ENCODE measurements at places on chromosomes 12 and 14.

- no peak for DNase-seq
These were observed 198.1 kb upstream of the PLXNC1 start for GRCh38 chr12:93950311-93950710.

DNA sequence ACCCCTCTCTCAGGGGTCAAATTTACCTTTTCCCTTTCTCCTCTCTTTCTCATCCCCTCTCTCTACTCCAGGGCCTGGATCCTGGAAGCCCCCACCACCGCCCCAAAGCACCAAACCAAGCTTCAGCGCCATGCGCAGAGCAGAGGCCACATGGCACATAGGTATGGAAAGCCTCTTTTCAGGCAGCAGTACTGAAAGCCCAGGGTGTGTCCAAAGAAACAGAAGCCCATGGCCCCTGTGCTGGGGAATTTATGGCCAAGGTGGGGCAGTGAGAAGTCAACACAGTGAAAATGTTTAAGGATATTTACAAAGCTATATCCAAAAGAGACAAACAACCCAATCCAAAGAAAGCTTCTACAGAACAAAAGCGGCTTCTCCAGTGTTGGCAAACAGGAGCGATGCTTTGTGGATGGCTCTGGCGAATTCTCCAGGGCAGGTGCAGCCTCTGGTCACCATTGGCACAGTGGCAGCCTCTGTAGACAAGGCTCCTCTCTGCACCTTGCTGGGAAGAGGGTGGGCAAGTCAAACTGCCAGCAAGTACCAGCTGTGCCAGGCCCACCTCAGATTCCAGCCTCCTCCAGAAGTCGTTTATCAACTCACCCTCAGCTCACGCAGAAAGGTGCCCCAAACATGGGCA, 4.7 kb upstream of the CPNE6 start:
- DNase-seq, result no peak

DNA sequence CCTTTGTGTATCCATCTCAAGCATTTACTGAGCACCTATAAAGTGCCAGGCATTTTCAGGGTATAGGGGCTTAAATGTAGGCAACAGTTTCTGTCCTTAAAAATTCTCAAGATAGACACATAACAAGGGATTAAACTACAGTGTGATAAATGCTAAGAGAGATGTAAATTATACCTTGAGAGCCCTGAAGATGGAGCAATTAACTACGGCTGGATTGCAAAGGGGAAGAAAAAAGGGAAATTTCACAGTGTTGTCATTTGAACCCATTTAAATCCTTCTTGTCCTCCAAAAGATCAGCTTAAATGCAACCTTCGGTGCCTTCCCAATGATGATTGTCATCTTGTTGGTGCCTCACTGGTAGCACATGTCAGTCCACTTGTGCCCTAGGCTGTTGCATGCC, 11.5 kb upstream of the IL26 start:
- no peak for DNase-seq

DNA sequence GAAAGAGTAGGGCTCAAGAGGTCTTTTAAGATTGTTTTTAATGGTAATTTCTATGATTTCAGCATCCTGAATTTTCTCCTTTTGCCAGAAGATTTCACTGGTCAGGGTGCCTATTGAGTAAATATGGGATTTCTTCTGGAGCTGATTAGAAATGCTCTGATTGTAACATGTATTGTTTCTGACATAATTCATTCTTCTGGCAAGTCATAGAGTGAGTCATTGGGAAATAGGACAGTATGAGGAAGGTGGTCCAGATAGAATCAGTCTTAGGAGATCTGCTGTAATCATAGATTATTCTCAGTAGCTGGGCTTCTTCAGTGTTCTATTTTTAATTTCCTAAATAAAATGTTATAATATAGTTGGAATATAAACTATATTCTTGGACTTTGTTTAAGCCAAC, 182.0 kb upstream of the NAV3 start:
- no peak for DNase-seq

- no peak for DNase-seq
These were observed 63.2 kb upstream of the FOXN3 start for GRCh38 chr14:89480278-89480677.

- no peak for DNase-seq
These were observed 28.2 kb upstream of the CPSF6 start for GRCh38 chr12:69211160-69211559.

GRCh38 chr14:101836135-101836534, 74.6 kb downstream of the PPP2R5C start:
- no peak for DNase-seq

DNA sequence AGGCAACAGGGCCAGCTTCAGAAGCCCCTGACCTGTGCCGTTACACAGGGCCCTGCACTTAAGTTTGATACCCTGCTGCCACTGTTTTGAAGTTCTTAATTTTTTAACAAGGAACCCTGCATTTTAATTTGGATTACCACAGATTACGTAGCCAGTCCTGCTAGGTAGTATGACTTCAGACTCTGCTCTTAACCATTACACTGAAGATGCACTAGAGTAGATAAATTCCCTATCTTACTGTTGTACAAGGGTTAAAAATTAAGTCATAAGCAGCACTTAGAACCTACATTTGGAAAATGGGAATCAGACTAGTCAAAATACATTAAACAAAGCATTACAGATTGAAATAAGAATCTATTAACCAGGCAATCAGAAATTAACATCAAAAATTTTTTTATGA, 2.3 kb downstream of the GNPNAT1 start:
- DNase-seq, result no peak

GRCh38 chr14:105935384-105935783, 409.0 kb downstream of the TMEM121 start:
- DNase-seq, result no peak

DNA sequence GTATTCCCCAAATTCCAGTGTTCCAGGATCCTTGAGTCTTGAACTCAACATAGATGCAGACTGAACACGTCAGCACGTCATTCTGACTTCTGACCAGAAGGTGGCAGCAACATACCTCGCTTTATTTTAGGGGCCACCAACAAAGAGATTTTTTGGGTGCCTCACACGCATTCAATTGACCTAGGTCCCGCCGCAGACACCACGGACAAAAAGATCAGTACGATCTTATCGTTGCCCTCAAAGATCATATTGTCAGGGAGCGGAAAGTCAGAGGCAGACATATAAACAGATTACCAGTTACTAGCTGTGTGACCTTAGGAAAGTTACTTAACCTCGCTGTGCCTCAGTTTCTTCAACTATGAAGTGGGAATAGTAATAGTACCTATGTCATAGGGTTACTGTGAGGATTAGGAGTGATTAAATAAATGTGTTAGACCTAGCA, 6.5 kb upstream of the PRPH start:
- no peak for DNase-seq

DNA sequence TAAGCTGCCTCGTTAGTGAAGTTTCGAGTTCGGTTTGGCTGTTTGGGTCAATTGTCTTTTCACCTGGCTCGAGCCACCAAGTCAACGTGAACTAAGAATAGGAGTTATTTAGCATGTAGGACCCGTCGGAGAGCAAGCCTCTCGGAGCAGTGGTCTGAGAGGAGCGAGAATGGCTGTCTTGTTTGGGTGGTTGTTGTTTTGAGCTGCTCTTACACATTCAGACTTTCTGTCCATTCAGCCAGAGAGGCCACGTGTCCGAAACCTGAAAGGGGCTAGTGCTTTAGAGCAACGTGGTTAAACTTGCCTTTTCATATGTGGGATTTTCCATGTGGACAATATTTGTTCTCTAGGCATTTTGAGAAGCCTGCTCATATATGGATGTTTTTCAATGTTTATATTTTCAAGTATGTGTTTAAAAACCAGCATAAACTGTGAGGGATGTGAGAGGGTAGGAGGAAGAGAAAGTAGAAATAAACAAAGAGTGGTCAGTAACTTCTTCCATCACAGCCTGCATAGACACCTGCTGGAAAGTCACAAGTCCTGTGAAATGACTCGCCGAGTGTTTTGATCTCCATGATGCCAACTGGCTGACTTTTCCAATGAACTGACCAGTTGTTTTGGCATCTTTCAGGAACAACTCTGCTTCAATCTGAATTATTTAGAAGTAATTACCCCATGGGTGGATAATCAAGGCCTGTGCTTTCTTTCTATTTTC, 221.0 kb downstream of the ASCL1 start:
- no peak for DNase-seq

DNA sequence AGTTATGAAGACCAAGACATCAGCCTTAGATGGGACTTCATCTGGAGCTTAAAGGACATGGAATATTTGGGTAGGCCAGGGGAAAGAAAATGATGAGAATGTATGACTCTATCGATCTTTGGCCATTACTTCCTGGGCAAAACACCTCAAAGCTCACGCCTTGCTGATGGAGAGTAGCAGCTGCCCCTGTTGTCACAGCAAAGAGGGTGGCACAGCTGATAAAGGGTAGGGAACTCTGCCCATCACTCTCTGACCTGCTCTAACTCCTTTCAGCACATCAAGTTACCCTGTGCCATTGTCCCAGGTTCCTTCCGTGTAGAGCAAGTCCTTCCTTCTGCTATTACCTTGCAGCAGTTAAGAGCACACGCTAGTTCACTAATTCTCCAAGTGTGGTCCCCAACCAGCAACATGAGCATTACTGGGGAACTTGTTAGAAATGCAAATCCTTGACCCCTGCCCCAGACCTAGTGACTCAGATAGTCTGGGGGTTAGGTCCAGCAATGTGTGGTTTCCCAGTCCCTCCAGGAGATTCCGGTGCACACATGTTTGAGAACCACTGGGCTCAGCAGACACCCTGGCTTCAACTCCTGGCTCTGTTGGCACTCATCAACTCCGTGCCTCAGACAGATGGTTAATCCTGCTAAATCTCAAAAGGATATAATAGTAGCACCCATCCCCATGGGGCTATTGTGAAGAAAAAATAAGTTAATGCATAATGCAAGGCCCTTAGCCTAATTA, 93.7 kb upstream of the EEA1 start:
- DNase-seq, result no peak

DNA sequence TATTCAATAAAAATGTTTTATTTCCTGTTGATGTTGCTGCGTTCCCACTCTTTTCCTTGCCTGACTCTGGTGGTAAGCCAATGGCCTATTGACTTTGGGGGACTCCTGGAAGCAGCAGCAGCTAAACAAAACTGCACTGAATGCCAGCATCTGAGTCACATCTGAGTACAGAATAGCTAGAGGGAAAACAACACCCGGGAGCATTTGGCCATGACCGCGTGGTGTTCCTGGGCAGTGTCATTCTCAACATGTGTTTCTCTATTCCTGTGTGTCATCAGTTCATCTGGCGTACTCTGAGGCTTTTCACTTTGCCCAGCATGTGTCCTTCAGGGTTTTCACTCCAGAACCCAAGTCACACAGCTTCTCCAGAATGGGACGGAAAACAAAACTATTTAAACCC, 238.8 kb downstream of the PAWR start:
- DNase-seq, result peak; percentile 80

- no peak for DNase-seq
These were observed 1.8 kb downstream of the IGF1 start for GRCh38 chr12:102478405-102479098.

DNA sequence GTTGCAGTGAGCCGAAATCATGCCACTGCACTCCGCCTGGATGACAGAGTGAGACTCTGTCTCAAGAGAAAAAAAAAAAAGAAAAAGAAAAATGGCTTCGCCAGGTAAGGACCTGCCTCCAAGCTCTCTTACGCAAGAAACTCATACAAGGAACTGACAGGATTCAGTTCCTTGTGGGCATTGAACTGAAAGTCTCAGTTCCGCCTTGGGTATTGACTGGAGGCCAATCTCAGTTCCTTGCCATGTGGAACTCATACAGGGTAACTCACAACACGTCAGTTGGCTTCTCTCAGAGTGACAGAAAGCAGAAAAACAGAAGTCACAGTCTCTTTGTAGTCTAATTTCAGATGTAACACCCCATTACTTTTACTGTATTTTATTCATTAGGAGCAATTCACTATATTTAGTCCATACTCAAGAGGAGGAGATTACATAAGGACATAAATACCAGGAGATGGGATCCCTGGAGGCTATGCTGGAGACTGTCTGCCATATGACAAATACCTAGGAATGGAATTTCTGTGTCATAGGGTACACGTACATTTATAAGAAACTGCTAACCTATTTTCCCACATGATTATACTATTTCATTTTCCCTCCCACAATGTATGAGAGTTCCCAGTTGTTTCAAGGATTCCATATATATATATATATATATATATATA, 11.4 kb upstream of the NOPCHAP1 start:
- DNase-seq, result peak; percentile 94

GRCh38 chr14:101588286-101588975, 27.1 kb downstream of the DIO3 start:
- DNase-seq, result no peak

DNA sequence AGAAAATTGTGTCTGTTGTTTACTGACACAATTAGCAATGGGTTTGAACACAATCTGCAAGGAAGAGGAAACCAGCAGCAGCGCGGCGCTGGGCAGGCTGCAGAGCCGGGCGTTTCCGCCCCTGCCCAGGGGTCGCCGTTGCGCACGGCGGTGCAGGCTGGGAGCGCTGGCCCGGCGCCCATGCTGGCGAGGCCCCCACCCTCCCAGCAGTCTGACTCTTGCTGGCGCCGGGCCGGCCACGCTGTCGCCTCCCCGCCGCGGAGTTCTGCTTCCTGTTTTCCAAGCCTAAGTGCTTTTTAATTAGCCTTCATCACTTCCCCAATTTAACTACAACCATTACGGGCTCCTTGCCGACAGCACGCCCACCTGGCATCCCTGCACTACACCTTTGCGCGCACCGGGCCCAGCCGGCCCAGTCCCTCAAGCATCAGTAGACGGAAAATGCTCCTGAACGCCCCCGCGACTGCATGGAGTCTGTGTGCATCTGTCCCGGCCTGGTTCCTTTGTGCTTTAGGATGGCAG, 212.1 kb downstream of the GXYLT1 start:
- no peak for DNase-seq

DNA sequence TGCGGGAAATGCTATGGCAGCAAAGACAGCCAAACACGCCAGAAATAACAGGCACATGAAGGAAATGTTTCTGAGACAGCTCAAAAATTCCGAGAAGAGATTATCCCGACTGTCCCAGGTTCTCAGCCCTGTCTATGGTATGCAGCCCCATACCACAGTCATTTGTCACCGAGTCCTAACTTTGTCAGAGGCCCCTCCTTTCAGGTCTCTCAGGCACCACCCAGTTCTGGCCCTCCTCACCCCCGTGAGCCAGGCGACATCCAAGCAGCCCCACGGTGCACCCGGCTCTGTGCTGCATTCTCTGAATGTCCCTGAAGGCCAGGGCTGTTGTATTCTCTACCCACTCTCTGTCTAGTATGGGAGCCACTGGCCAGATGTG, 24.0 kb downstream of the SSH1 start:
- peak; percentile 91 for DNase-seq

- no peak for DNase-seq
These were observed 406.9 kb upstream of the SOX5 start for GRCh38 chr12:24356240-24356804.

DNA sequence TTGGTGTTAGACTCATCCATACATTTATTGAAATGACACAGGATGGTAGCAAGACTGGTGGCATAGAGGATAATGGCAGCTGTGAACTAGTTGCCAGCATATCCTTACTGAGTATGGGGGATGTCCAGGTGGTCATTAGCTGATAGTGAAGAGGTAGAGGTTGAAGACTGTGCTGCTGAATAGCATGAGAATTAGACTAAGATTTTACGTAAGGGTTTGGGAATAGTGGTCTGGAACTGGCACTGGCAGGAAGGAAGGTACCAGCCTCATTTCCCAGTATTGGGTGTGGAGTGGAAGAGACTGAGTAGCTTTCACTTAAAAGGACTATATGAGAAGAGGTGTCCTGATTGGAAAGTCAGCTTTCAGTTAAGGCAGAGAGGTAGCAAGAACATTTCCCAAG, 6.5 kb downstream of the ERC1 start:
- no peak for DNase-seq

GRCh38 chr12:66678338-66679275, at the start of gene GRIP1:
TSS of gene GRIP1 (minus strand) at chr12:66679076. CDS start at chr12:66678904, 172 bp downstream.
- no peak for DNase-seq

Data from foreskin keratinocyte (primary cell).